ENCODE measurements at places on chromosomes 5 and 9.

GRCh38 chr9:133904346-133905090 lies 87.6 kb downstream of the VAV2 start:
- no peak for DNase-seq

- DNase-seq, result peak; percentile 60
Observed at GRCh38 chr5:137498301-137498735, 808 bp downstream of the SPOCK1 start.

DNA sequence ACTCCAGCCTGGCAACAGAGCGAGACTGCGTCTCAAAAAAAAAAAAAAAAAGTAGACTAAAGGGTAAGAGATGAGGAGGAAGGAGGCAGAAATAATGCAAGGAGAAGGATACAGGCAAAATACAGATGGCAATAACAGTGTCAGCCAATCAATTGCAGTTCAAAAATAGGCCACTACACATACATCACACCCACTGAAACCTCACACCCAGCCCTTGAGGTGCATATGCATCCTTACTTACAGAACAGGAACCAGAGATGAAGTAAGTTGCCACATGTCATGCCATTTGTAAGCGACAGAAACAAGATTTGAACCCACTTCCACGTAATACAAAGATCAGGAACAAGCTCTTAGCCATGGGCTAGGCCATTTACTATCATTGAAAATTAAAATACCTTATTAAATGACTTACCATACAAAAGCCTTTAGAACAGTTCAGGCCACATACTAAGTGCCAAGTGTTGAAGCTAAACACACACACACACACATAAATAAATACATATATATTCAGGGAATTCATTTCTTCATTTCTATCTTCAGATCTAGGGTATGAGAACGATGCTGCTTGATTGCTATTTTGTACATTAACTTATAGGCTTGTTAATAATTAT lies 98.4 kb downstream of the FNBP1 start:
- DNase-seq, result no peak

- no peak for DNase-seq
Observed at GRCh38 chr5:36450229-36451014, 148.7 kb upstream of the RANBP3L start.

DNA sequence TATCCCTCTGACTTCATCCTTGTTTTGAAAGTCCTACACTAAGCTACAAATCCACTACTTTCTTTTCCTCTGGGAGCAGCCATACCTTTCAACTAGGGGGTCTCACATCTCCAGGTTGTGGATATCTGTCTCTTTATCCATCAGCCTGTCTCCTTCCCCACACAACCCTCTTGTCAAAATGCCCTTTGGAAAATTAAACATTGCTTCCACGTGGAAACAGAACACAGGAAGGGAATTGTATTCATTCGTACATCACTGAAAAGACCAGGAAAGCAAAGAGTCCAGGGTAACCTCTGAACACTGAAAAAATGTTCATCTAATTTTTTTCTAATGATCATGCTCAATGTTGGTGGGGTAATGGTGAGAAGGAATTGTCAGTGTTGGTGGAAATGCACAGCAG lies 203.6 kb downstream of the NR3C1 start:
- no peak for DNase-seq

- no peak for DNase-seq
Observed at GRCh38 chr9:94576131-94576530, 17.5 kb downstream of the FBP2 start.

GRCh38 chr5:168469816-168470215 lies 16.5 kb upstream of the RARS1 start:
- no peak for DNase-seq

DNA sequence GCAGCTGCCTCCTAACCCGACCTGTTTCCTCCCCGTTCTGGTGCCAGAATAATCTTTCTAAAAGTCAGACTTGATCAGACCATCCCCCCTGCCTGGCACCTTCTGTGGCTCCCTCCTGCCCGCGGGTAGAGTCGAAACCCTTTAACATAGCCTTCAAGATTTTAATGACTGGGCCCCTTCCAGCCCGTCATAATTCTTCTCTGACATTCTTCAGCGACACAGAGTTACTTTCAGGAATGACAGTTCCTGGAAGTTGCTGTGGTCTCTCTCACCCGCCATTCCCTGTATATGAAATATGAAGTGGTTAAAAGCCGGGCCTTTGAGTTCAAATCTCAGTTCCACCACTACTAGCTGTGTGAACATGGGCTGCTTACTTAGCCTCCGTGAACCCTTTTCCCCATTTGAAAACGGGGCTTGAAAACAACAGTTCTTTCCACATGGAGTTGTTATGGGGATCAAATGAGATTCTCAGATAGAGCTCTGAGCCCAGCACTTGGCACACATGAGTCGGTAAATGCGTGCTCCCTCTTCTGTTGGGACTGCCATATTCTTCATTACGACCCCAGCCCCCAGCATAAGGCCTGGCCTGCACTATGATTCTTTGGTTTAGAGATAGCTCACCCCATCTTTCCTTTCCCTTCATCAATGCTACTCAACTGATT lies 737 bp downstream of the NANS start:
- DNase-seq, result no peak

DNA sequence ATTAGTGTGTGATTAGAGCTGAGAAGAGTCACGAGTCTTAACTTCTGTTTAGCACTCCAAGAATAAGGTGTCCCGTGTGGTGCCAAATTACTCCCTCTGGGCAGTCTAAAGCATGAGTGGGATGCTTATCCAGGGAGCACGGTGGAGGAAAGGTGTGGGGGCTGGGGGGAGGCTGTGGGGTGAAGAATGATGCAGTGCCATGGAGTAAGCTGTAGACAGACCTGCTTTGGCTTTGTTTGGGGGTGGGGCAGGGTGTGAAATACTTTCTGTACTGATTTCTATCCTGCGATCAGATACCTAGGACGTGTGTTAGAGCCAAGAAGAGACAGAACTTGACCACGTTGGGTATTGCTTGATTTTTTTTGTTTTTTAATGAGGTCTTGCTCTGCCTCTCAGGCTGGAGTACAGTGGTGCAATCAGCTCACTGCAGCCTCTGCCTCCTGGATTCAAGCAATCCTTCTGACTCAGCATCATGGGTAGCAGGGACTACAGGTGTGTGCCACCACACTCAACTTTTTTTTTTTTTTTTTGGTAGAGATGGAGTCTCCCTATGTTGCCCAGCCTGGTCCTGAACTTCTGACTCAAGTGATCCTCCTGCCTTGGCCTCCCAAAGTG lies 232.8 kb downstream of the MAN2A1 start:
- no peak for DNase-seq

GRCh38 chr9:30048396-30048795 lies 2336.0 kb upstream of the ACO1 start:
- DNase-seq, result no peak

DNA sequence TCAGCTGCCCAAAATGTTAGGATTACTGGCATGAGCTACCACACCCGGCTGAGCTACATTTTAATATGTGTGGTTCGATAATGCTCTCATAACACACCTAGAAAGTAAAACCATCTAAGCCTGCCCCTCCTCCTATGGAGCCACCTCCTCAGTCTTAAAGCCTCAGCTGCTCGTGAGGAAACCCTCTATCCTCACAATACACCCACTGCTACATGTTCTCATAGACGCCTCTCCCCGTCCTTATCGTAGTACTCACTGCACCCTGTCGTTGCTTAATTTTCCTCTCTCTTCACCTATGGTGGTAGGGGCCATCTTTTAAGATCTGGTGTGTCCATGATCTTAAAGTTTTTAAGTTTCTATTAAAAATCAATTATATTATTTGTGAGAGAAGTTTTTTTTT lies 72.9 kb downstream of the RCL1 start:
- no peak for DNase-seq

GRCh38 chr5:6158974-6159831 lies 219.1 kb downstream of the MED10 start:
- DNase-seq, result no peak

Measured in H9 (cell line).